Stimulated activated CD8-positive, alpha-beta memory T cell treated with anti-CD3 and anti-CD28 coated beads, Interleukin-12 subunit alpha, Interleukin-12 subunit beta, amount 100 ng/mL, for 1 hour (primary cell): ENCODE measurements at places on chromosomes 1 and 21.

DNA sequence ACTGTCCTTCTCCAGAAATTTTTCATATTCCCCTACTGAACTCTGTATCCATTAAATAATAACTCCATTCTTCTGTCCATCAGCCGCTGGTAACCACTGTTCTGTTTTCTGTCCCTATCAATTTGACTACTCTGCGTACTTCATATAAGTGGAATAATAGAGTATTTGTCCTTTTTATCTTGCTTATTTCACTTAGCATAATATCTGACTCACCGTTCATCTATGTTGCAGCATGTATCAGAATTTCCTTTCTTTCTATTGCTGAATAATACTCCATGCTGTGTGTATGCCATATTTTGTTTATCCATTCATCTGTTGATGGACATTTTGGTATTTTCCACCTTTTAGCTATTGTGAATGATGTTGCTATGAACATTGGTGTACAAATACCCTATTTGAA lies 71.9 kb downstream of the CEP350 start:
- no peak for DNase-seq

DNA sequence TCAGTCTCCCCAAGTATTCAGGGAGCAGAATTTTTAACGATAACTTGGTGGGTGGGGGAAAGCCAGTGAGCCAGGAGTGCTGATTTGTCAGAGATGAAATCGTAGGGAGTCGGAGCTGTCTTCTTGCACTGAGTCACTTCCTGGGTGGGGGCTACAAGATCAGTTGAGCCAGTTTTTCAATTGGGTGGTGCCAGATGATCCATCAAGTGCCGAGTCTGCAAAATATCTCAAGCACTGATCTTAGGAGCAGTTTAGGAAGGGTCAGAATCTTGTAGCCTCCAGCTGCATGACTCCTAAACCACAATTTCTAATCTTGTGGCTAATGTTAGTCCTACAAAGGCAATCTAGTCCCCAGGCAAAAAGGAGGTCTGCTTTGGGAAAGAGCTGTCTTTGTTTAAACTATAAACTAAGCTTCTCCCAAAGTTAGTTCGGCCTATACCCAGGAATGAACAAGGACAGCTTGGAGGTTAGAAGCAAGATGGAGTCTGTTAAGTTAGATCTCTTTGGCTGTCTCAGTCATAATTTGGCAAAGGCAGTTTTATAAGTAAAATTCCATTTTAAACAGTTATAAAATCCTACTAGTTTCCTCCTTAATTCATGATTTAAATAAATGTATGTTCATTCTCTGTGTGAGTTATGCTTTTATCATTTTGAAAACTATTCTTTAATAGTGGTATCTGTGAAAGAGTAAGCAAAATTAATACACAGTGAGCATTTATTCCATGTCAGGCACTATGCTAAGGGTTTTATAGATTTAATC lies 51.7 kb downstream of the SLC16A1 start:
- no peak for DNase-seq

- DNase-seq: no peak
Measured at GRCh38 chr1:229156872-229157271, 114.0 kb upstream of the RAB4A start.

DNA sequence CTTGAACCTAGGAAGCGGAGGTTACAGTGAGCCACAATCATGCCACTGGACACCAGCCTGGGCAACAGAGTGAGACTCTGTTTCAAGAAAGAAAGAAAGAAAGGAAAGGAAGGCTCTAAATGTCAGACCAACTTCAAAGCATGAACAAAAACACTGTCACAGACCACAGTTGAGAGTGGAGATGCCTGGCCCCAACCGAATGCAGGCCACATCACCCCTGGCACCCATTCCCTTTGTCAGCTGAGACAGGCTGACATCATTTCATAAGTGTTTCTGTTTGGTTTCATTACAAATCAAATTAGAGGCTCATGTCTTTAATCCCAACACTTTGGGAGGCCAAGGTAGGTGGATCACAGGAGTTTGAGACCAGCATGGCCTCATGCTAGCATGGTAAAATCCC lies 28.6 kb upstream of the NADK start:
- DNase-seq: no peak

DNA sequence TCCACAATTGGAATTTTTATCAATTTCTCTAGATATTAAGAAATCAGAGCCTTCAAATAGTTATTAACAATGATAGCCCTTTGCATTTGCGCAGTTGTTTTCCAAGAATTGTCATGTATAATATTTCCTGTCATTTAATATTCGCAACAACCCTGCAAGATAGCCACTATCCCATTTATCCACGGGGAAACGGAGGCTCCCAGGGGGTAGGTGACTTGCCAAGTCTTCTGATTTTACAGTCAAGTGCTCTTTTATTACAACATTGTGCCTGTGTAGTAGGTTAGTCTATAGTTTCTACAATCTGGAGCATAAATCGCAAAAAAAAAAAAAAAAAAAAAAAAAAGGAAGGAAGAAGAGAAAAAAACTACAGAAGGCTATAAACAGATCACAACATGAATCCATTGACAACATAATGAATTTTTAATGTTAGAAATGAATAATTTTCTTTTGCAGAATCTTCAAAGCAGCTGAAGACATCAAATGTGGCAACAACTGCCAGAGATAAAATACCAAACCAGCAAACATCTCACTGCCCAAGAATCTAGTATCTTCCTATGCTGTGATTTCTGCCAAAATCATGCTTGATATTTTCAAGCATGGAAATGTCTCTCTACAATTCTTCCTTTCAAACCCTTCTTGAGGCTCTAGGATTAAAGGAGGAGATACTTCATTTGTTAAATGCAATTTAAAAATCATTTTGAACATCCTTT lies 125.5 kb downstream of the PTPN14 start:
- DNase-seq: no peak
